ENCODE measurements at places on chromosomes 7 and 10.

DNA sequence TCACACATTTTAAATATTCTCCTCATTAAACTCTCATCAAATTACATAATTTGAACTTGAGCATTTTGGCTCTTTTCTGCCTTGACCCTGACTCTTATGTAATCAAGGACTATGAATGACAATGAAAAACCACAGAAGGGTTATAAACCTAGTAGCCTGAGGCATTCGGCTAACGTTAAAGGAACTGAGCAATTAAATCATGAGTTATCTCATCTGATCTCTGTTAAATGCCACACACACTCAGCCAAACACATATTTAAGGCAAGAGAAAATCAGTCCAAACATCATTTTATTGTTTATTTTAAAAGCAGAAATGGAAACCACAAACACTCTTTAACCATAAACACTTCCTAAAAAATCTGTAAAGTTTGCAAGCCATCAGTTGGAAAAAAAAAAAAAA, 204.3 kb downstream of the DGKI start:
- no peak for DNase-seq

GRCh38 chr10:114045136-114046086, 1.7 kb downstream of the ADRB1 start:
- DNase-seq: no peak

DNA sequence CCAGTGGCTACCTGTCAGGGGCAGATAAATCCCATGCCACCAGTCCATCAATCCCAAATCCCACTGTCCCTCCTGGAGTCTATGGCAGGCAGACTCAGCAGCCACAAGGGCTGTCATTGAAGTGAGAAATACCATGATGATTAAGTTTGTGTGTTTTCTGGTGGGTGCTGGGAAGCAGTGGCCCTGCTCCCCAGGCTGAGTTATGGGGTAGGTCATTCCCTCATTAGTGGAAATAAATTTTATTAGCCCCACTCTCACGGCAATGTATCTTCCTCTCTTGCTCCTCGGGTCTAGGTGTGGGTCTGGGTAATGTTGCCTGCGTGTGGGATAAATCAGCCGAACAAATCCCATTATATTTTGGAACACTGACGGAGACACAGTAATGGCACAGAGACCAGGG, 76.8 kb downstream of the PLXNA4 start:
- no peak for DNase-seq

DNA sequence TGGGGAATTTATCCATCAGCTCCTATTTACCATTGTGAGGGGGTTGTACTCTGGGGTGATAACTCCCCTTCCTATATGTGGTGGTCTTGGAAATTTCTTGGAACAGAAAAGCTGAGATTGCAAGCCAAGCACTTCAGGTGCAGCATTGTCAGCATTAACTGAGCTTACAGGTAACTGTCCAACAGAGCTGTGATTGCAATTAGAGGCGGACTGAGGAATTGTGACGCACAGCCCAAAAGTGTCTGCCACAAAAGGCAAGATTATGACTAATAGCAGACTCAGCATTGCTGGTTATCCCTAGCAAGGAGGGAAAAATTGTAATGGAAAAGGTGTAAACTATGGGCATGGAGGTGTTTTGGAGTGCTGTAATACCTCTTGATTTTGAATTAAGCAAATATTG, 126.1 kb upstream of the AGR3 start:
- no peak for DNase-seq

GRCh38 chr10:3835770-3836169, 50.8 kb upstream of the KLF6 start:
- no peak for DNase-seq

DNA sequence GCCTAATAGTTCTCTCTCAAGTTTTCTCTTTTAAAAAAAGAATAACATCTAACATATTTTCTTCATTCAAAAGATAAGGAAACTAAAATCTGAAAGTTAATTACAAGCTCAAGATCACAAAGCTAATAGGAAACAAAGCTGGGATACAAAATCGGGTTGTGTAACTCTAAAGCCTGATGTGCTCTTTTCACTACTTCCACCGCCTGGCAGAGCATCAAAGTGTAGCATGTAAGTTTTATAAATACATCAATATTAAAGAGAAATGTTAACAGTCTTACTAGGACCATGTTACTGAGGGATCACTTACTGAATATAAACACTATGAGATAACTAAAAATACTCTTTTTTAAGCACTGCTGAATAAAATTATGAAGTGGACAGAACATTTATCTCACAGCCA, 97.2 kb downstream of the KMT2C start:
- no peak for DNase-seq

DNA sequence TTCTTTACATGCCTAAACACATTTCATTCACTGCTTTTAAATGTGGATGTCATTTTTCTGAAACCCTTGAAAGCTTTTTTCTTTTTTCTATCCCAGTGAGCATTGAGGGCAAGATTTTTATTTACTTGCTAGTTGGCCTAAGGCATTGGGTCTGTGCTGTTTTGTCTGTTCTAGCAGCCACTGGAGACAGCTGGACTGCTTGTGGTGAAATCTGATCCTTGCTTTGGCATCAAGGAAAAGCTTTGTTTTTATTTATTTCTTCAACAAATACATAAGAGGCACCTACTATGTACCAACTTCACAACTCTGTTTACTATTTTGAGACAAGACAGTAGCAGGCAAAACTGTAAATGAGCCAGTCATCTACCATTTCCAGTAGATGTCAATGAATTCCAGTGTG, 28.4 kb upstream of the PDLIM1 start:
- no peak for DNase-seq

- no peak for DNase-seq
These were observed 42.1 kb upstream of the IKZF1 start for GRCh38 chr7:50262446-50262845.

GRCh38 chr10:46255801-46256747, 30.7 kb upstream of the ANTXRL start:
- DNase-seq: no peak

DNA sequence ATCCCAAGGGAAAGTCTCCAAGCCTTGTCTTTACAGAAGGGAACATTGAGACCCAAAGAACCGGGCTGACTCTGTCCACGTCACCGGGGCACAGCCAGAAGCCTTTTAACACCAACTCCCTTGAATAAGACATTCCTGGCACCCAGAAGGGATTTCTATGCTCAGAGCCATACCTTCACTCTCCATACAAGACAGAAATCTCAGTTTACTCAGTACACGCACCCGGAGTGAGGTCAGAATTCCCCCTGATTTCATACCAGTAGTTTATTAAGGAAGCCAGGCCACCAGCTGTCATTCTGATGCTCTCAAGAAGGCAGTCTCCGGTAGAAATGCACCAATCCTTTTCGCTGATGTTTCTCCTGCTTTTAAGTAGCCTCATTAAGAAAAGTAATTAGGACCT, 134.2 kb upstream of the KCNMA1 start:
- DNase-seq: no peak

GRCh38 chr10:45224219-45224841, 91.1 kb downstream of the OR13A1 start:
- no peak for DNase-seq

GRCh38 chr7:40232242-40232893, 97.6 kb downstream of the SUGCT start:
- DNase-seq: no peak

GRCh38 chr10:21209495-21209894, 312.4 kb upstream of the NEBL start:
- no peak for DNase-seq

- DNase-seq: no peak
These were observed 627.0 kb downstream of the ACTR3B start for GRCh38 chr7:153386556-153386955.

GRCh38 chr7:77933394-77933793, 134.8 kb downstream of the PHTF2 start:
- DNase-seq: no peak

DNA sequence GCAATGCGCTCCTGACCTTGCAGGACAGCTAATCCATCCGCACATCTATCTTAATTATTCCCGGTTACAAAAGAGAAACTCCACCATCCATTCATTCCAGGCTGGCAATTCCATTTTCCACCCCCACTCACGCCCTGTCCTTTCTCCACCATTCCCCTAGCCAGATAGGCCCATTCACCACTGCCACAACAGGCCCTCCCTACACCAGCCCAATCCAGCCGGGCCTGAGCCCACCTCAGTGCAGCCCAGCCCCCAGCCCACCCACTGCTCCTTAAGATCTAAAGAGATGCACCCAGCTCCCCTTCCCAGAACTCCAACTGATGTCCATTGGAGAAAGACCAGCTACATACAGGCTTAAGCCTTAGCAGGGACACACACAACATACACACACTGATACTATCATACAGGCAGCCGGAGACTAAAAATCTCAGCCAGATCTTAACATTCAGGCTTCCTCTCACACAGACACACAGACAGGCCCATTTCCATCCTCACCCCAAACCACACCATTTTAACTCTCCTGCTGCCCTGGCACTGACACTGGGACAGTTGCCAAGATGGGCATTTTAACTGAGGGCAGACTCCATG, 38.0 kb upstream of the PAX2 start:
- DNase-seq: no peak

- no peak for DNase-seq
These were observed 56.4 kb upstream of the MXI1 start for GRCh38 chr10:110150981-110151380.

- DNase-seq: no peak
These were observed 69.7 kb downstream of the CYP51A1 start for GRCh38 chr7:92064438-92065029.

- no peak for DNase-seq
These were observed 179.5 kb downstream of the JCAD start for GRCh38 chr10:29879862-29880261.

DNA sequence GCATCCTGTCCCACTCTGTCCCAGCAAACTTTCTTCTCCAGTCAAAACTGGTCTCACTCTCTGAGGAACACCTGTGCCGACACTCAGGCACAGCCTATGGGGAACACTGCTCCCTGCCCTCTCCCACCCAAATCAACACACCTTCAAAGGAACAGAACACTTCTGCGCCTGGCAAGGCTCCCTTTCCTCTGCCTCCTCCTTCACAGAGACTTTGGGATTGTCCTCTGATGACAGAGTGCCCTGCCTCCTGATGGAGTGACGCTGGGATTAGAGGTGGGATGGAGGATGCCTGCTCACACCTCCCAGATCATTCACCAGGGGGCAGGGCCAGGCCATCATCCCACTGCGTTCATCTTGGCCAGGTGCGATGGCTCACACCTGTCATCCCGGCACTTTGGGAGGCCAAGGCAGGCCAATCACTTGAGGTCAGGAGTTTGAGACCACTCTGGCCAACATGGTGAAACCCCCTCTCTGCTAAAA, 26.5 kb downstream of the KLF6 start:
- no peak for DNase-seq

DNA sequence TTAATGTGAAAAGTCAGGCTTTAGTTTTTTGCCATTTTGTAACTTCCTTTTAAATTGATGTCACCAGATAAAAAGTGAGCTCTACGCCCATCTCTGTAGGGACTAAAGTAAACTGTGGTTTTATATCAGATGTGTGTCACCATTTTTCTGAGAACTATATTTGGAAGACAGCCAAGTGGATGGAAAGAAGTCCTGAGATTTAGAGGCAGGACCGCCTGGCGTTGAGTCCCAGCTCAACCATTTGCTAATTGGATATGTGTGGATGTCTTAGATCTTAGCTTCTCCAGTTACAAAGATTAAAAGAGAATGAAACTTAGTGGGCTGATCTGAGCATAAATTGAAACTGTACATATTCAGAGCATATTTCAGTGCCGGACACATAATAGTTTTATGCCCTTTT, 691.6 kb upstream of the CELF2 start:
- DNase-seq: no peak
